ENCODE measurements at places on chromosomes 7 and 10. TPM values are rescaled to one million over a fixed set of nuclear protein-coding genes. Genes with fewer than 3 reads are reported as not detected.

The VGF gene
- 0.41 TPM for total RNA-seq

- no peak for DNase-seq
- H3K27ac ChIP-seq = no peak overlapping the region
- no peaks in the 10 kb centered on the region for H3K36me3 ChIP-seq
These were observed 49.7 kb downstream of the INSYN2A start for GRCh38 chr10:127146661-127147060.

The ARHGAP12 gene
- total RNA-seq = 2.7 TPM

The RTKN2 gene
- 2.9 TPM for total RNA-seq

- H3K27ac ChIP-seq = no peak overlapping the region
- H3K4me1 ChIP-seq = peaks cover under 1% of the 10 kb centered on the region
- no peaks in the 10 kb centered on the region for H3K27me3 ChIP-seq
- H3K4me3 ChIP-seq = no peak overlapping the region
- no peaks in the 10 kb centered on the region for H3K36me3 ChIP-seq
- DNase-seq = no peak
These were observed 53.7 kb downstream of the HIBADH start for GRCh38 chr7:27608776-27609495.

- H3K27me3 ChIP-seq = no peaks in the 10 kb centered on the region
- no peaks in the 10 kb centered on the region for H3K4me1 ChIP-seq
- H3K4me3 ChIP-seq = no peak overlapping the region
- no peaks in the 10 kb centered on the region for H3K36me3 ChIP-seq
- DNase-seq = no peak
These were observed 62.0 kb upstream of the IGFBP3 start for GRCh38 chr7:45982907-45983719.

The GIMAP5 gene
- 46.7 TPM for total RNA-seq

DNA sequence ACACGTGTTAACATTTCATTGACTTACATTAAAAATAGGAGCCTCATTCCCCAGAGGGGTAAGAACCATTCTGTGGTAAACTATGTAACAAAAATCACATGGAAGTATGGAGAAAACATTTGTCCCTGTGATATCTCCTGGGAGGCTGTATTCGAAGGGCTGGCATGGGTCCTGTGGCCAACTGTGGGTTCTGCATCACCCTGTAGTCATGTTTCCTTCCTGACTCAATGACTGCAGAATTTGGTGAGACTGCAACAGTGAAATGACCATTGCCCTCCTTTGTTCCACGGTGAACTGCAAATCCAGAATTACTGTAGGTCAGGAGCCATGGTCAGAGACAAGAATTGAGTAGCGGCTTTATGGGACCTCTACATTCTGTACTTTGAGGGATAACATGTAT is 3.6 kb upstream of the ZEB1 start:
- no peak for DNase-seq
- H3K27me3 ChIP-seq = no peaks in the 10 kb centered on the region
- no peak overlapping the region for H3K4me3 ChIP-seq
- H3K27ac ChIP-seq = no peak overlapping the region
- peaks cover 31% of the 10 kb centered on the region for H3K4me1 ChIP-seq

The AS3MT gene
- total RNA-seq = 0.50 TPM

The AMPH gene
- total RNA-seq = 0.14 TPM

The METTL27 gene
- total RNA-seq = 0.90 TPM

The AKR1C2 gene
- total RNA-seq = not detected

- no peaks in the 10 kb centered on the region for H3K27me3 ChIP-seq
- H3K27ac ChIP-seq = peak overlapping the region; percentile 95
- peaks cover 66% of the 10 kb centered on the region for H3K36me3 ChIP-seq
These were observed 2.0 kb downstream of the INSIG1 start for GRCh38 chr7:155299535-155300202.

GRCh38 chr7:149845257-149845980 is 7.2 kb downstream of the ZNF862 start:
- H3K27me3 ChIP-seq = no peaks in the 10 kb centered on the region
- no peak for DNase-seq
- H3K27ac ChIP-seq = no peak overlapping the region
- no peak overlapping the region for H3K4me3 ChIP-seq
- H3K4me1 ChIP-seq = peaks cover 12% of the 10 kb centered on the region

DNA sequence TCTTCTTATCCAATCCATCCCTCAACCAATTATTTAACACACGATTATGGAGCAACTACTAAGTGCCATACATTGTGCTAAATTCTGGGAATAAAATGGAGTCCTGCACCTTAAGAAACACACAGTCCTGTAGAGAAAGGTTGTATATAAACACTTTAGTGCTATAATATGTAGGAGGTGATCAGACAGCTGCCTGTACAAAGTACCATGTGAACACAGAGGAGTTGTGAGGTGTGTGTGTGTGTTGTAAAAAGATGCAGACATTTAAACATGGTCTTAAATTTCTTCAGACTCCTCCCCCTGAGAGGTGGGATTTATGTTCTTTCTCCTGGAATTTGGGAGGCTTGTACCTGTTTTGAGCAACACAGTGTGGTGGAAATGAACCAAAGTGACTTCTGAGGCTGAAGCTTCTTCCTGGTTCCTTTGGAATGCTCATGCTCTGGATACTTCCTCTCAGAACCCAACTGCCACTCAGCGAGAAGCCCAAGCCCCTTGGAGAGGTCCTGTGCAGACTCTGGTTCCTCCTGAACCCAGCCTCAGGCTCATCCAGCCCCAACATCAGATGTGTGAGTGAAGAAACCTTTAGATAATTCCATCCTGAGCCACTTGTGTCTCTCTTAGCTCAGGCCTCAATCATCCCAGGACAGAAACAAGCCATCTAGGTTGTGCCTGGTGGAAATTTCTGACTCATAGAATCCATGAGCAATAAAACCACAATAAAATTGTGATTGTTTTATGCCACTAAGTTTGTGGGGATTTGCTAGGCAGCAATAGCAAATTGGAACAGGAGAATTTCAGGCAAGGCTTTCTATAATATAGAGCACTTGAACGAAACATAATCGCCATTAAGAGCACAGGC is 161.2 kb upstream of the FAM3C start:
- no peak for DNase-seq
- no peak overlapping the region for H3K27ac ChIP-seq
- peaks cover 16% of the 10 kb centered on the region for H3K27me3 ChIP-seq
- peaks cover 2% of the 10 kb centered on the region for H3K4me1 ChIP-seq

The LIPM gene
- not detected for total RNA-seq

DNA sequence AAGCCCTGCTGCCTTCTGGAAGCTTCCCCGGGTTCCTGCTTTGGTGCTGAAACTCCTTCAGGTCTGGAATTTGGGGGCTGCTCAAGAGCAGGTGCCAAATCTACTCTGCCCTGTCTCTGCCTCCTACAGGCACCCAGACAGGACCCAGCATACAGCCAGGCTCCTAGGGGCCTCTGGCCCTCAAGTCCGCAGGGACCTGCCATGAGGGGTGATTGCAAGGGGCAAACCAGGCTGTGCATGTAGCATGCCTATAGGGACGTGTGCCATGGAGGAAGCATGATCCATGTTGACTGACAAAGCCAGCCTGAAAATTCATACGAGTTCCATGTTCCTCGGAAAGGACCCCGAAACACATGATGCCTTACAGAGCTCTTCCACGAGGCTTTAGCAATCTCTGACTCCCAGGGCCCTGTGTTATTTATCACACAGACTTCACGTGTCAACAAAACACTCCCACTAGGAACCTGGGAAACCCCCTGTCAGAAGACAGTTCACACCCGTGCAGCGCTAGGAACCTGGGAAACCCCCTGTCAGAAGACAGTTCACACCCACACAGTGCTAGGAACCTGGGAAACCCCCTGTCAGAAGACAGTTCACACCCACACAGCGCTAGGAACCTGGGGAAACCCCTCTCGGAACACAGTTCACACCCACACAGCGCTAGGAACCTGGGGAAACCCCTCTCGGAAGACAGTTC is 75.3 kb upstream of the DNAAF5 start:
- H3K4me3 ChIP-seq = no peak overlapping the region
- H3K27ac ChIP-seq = no peak overlapping the region
- no peak for DNase-seq
- H3K4me1 ChIP-seq = no peaks in the 10 kb centered on the region
- no peaks in the 10 kb centered on the region for H3K27me3 ChIP-seq
- H3K36me3 ChIP-seq = no peaks in the 10 kb centered on the region
